ENCODE measurements at places on chromosomes 11 and 22. TPM values are rescaled to one million over a fixed set of nuclear protein-coding genes. Genes with fewer than 3 reads are reported as not detected.

GRCh38 chr11:102669664-102670063 lies 35.9 kb downstream of the MMP27 start:
- H3K36me3 ChIP-seq, result no peaks in the 10 kb centered on the region
- no peaks in the 10 kb centered on the region for H3K4me1 ChIP-seq
- no peak overlapping the region for H3K27ac ChIP-seq
- no peaks in the 10 kb centered on the region for H3K27me3 ChIP-seq
- peak; percentile 24 for DNase-seq
- no peak overlapping the region for H3K4me3 ChIP-seq

DNA sequence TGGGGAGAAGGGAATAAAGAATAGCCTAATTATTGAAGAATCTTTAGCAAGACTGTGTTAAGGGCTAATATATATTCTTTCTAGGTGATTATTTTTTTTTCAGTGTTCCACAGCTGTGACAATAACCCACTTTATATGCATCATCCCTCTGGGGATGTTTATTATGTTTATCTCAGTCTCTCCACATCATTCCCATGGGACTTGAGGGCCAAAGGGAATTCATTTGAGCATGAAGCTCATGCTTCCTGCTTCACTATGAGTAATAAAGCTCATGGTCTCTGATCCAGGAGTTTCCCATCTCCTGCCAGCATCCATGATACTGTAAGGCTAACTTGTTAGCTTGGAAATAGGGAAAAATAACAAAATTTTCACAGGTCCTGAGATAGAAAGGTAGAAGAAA lies 1888.4 kb downstream of the LRRC4C start:
- no peaks in the 10 kb centered on the region for H3K36me3 ChIP-seq
- no peak overlapping the region for H3K27ac ChIP-seq
- no peak overlapping the region for H3K4me3 ChIP-seq
- no peak for DNase-seq
- no peaks in the 10 kb centered on the region for H3K27me3 ChIP-seq

- H3K36me3 ChIP-seq, result no peaks in the 10 kb centered on the region
- peaks cover 19% of the 10 kb centered on the region for H3K4me1 ChIP-seq
- no peak for DNase-seq
- peaks cover 44% of the 10 kb centered on the region for H3K27me3 ChIP-seq
Observed at GRCh38 chr11:92387859-92388258, 163.2 kb downstream of the FAT3 start.

Gene APOA4
- not detected for polyA plus RNA-seq
